Activated CD4-positive, alpha-beta T cell treated with anti-CD3 and anti-CD28 coated beads, Interleukin-2, Interleukin-6, amounts not matched to agents 100 ng/mL and 50 ng/mL, durations not matched to agents 16 hours and 8 hours (primary cell): ENCODE measurements at places on chromosomes 4 and X.

- no peak for DNase-seq
These were observed 33.7 kb downstream of the GABRB1 start for GRCh38 chr4:47065051-47065481.

DNA sequence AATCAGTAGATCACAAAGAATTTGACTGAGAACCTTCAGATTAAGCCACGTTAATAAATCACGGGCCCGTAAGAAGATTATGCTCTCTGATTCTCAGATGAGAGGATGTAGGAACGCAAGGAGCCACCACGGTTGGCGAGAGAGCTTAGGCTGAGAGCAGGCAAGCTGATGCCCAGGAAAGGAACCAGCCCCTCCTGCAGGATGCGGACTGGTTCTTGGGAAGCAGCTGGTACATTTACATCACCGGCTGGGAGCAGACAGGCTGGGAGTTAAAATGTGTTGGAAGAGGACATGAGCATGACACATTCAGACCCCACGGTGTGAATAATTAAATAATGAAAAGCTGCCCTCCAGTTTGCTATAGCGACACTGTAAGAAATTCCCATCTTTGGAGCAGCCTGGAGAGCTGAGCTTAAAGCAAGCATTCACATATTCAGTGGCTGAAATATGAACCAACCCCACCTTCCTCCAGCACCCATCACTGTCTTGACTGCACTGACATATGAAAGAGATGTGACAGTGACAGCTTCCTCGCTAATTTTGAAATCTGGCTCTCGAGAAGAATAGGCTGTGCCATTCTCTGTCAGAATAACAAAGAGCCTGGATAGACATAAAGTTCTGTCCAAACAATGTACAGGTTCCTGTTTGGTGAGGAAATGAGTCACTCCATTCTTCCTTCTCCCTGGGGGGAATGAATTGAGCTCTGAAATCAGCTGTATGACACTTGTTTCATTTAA, 33.1 kb downstream of the LNX1 start:
- no peak for DNase-seq

DNA sequence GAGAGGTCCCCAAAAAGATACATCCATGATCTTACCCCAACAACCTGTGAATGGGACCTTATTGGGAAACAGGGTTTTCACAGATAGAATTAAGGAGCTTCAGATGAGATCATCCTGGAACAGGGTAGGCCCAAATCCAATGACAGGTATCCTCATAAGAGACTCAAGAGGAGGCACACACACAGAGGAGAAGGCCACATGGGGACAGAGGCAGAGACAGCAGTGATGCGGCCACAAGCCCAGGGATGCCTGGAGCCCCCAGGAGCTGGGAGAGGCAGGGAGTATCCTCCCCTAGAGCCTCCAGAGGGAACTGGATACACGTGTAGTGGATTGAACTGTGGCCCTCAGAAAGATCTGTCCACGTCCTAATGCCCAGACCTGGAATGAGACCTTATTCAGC, 82.3 kb downstream of the PRKX start:
- DNase-seq = no peak

- DNase-seq = no peak
These were observed 27.5 kb upstream of the PDGFC start for GRCh38 chr4:156999175-156999517.

DNA sequence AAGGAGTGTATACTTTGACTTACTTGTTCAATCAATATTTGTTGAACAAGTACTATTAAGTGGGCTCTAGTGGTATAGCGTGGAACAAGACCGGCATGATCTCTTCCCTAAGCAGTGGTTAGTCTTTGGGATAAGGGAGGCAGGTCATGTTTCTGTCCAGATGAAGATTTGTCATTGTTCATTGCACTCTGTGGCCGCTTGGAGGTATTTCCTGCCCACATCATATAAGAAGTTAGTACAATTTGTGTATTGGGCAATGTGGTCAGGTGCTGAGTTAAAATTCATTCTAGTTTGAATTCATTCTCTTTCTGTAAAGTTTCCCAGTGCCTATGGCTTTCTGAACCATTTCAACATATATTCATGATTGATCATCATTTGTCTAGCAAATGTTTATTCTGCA, 101.1 kb upstream of the SHISA3 start:
- no peak for DNase-seq

DNA sequence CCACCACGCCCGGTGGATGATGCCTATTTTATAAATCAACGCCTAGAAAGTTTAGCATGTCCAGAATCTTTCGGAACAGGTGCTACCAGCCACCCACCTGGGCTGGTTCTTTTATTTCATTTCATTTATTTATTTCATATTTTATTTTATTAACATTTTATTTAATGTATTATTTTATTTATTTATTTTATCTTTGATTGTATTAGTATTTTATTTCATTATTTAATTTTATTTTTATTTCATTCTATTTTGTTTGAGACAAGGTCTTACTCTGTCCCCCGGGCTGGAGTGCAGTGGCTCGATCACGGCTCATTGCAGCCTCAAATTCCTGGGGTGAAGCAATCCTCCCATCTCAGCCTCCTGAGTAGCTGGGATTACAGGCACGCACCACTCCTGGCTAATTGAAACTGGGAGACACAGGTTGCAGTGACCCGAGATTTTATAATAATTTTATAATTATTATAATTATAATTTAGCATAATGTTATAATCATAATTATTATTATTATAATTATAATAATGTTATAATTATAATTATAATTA, 187.2 kb downstream of the SHOX start:
- DNase-seq = no peak

- no peak for DNase-seq
These were observed 23.0 kb downstream of the RPA4 start for GRCh38 chrX:96906741-96907140.

- no peak for DNase-seq
These were observed 271.2 kb upstream of the TENM3 start for GRCh38 chr4:181971973-181972372.
